ENCODE measurements at places on chromosomes 2 and 18.

DNA sequence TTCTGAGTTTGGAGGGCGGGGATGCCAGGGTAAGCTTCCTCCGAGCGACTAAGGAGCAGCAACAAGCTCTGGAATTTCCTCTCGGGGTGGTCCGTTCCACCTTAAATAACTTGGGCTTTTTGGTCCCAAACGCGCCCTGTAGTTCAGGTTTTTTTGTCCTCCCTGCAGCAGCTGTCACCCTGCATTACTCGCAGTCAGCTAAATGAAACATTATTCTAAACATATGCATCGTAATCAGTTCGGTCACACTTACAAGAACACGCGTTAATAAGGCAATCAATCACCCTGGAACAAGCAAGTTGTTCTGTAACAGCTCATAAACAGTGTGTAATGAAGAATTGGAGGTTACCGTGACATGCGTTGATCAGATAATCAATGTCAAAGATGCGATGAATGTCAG is 8.3 kb downstream of the EVX2 start:
- DNase-seq = no peak

GRCh38 chr18:35231052-35231451 is 9.8 kb upstream of the ZNF397 start:
- peak; percentile 90 for DNase-seq

DNA sequence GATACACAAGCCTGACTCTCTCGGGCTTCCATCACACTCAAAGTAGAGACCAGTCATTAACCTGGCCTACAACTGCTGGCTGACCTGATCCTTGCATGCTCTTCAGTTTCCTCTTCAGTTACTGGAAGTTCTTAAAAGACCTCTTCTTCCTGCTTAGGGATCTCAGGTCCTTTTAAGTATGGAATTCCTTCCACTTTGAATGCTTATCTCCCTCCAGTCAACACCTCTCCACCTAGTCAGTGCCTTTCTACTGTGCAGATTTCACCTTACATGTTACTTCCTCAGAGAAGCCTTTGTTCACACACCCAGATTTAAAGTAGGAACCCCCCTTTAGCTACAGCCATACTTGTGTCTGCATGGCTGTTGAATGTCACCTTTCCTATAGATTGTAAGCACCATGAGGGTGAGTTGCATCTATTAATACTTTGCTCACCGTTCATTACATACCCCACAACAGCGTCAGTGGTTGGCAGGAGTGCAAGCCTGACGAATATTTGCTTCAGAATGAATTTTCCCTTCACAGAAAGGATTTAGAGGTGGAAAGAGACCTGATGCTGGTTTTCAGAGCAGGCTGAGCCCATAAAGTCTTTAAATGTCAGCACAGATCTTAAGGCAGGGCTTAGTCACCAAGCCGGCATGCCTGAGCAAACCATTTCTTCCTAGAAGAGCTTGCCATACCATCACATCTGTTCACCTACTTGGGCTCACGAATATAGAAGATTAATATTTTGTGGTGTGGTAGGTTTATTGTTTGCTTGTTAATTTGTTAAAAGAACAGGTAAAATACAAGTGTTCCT is 90.1 kb downstream of the ACVR1 start:
- DNase-seq = no peak

- peak; percentile 87 for DNase-seq
Measured at GRCh38 chr2:85750587-85751575, 2.9 kb upstream of the ATOH8 start.

DNA sequence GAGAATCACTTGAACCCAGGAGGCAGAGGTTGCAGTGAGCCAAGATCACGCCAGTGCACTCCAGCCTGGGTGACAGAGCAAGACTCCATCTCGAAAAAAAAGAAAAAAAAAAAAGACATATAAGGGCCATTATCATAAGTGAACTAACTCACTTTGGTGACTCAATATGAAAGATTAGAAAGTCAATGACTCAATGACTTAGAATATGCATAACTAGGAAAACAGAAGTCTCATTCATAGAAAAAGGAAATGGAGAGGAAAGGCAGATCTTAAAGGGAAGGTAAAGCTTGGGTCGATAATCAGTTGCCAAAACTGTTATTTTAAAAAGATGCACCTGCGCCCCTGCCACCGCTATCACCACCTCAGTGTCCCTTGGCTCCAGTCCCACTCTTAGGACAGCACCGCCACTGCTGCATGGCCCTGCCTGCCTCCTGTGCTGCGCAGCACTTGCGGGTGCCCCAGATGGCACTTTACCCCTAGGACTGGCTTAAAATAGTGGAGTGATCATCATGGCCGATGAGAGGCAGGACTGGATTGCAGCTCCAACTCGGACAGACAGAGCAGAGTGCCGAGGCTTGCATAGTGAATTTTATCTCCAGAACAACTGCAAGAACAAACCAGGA is 54.7 kb downstream of the INO80D start:
- DNase-seq = no peak

DNA sequence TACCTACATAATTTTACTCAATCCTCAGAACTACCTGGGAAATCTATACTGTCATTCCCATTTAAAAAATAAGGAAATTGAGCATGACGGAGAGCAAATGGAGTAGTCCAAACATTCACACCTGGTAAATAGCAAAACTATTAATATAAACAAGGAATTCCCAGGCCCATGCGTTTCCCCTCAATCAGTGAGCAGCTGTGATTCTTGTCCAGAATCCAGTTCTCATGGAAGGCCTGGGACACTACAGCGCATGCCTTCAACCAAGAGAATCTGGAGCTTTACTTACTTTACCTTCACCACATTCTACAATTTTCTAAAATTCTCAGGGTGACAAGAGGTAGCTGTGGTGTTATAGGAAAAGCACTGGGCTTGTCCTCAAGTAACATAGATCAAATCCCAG is 259.0 kb downstream of the LRATD1 start:
- no peak for DNase-seq
